GM12878 (cell line): ENCODE measurements at places on chromosomes 16 and 17.

DNA sequence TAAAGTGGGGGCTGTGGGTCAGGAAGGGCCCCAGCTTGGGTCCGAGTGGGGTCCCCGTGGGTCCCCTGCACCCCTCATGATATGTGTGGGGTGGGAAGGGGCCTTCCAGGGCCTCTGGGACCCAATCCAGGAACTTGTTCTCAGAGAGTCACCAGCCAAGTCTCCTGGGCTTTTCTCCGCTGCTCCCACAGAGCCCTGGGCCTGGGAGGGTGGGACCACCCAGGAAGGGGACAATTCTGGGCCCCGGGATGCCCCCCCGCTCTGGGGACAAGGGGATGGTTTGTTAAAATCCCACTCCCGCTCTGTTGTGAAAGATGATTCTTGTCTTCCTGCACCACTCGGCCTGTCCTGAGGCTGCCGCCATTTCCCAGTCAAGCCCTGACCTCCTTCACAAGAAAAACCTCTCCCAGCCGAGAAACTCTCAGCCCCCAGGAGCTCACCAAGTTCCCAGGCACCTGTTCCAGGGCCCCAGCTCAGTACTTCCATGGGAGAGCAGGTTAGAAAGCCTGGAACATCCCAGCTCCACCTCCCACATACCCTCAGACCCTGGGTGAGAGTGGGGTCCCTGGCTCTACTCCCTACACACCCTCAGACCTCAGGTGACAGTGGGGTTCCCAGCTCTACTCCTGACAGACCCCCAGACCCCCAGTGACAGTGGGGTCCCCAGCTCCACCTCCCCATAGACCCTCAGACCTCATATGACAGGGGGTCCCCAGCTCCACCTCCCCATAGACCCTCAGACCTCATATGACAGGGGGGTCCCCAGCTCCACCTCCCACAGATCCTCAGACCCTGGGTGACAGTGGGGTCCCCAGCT, 75.1 kb downstream of the METRNL start:
- no peak for DNase-seq

DNA sequence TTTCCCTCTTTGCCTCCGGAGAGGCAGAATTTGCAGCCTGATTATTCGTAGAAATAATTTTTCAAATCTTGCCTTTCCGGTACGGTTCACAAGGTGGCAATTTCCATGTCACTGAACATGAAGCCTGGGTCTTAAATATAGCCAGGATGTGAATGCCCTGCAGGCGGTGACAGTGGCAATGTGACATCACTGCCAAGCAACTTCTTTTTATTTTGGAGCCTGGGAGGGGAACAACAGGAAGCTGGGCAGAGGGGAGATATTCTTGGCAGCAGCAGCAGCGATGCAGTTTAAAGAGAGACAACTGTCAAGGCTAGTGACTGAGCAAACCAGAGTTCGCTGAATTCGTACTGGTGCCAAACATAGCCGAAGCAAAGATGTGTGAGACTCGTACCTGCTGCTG, 171.1 kb downstream of the SNX29 start:
- DNase-seq = no peak

DNA sequence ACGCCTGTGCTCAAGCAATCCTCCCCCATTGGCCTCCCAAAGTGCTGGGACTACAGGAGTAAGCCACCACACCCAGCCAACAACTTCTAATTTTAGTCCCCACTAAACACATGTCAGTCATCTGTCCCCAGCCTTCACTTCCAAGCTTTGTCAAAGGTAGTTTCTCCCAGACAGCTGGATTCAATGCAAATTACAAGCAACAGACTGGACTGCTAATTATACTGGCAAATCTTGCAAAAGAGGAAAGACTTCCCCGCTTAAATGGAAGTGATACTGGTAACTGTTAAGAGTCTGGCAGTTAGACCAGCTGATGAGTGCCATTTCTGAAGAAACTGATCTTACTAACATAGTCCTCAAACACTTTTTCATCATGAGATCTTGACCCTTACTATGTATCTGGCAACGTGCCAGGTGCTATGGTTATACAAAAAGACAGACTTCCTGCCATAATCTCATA, 8.2 kb upstream of the GGA2 start:
- DNase-seq = no peak

GRCh38 chr17:46763416-46763815, 55.1 kb downstream of the WNT3 start:
- no peak for DNase-seq
